Astrocyte of the hippocampus (primary cell): ENCODE measurements at places on chromosomes 2 and 18.
A peak's percentile ranks its signal among the peaks of the same experiment; 100 is the strongest.

- DNase-seq, result peak; percentile 22
Observed at GRCh38 chr18:38695559-38696280, 1130.1 kb upstream of the CELF4 start.

DNA sequence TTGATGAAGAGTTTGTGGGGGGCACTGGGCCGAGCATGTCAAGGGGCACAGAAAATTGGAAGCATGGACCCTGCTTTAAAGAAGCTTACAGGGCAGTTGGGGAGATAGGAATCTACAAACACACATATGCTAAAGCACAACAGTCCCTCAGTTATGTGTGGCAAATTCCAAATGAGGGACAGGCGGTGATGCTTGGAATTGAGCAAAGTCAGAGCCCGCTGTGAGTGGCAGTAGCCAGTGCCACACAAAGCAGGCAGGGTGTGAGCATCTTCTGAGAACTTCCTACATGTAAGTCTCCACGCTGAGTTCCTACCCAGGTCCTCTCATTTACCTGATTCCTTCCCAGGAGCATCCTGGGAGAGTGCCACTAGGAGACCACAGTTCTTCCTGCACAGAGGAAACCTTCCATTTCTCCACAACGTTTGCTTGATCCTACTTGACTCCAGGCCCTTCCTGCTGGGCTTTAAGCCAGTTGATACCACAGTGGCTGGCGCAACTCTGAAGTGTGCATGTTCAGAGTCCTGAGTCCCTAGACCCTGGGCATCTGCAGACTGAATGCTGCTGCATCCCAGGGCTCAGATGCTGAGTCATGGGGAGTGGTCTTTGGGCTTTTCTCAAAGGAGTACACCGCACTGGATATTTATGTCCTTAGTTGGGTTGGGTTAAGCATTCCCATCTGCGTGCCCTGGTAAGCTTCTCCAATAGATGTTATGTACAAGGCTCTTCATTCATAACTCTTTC, 287.3 kb upstream of the REV1 start:
- DNase-seq, result no peak

- DNase-seq, result no peak
Observed at GRCh38 chr2:134334542-134335353, 80.9 kb downstream of the MGAT5 start.

GRCh38 chr2:236819275-236820002, 249.8 kb downstream of the ACKR3 start:
- DNase-seq, result no peak

GRCh38 chr18:46660957-46661749, 4.1 kb upstream of the LOXHD1 start:
- DNase-seq, result peak; percentile 47

DNA sequence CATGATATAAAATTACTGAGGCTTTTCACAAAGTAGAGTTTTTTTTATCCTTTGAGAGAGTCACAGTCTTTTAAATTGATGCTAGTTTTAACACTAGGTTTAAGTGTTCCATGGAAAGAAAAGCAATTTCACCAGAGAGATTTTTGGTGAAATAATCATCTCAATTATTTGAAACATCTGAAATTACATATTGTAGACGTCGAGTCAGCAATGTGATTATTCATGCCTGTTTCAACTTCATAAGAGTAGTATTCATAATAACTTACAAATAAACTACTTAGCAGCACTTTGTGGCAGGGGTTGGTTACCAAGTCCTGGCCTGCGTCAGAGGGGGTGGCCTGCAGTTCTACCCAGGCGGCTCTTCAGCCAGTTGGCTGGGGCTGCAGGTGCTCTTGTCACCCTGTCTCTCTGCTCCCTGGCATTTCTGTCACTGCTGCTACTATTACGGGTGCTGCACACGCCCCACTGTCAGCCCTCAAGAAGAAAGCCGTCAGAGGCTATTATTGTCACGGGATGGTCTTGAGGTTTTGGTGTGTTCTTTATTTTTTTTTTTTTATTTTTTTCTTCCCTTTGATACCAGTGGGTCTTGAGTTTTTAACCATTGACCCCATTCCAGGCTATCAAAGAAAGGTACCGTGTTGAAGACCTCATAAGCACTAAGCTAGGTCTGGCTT, 50.4 kb downstream of the MALT1 start:
- no peak for DNase-seq

- no peak for DNase-seq
Observed at GRCh38 chr2:38419499-38419898, 42.4 kb upstream of the ATL2 start.

- DNase-seq, result no peak
Observed at GRCh38 chr2:3171564-3172264, 205.9 kb downstream of the EIPR1 start.

GRCh38 chr2:113070606-113070975, 2.8 kb downstream of the IL1F10 start:
- DNase-seq, result no peak

GRCh38 chr2:59935005-59935404, 618.4 kb downstream of the BCL11A start:
- DNase-seq, result no peak

- DNase-seq, result peak; percentile 81
Observed at GRCh38 chr2:237874585-237875161, 15.2 kb downstream of the RAMP1 start.

GRCh38 chr2:241490825-241491506, 17.4 kb downstream of the STK25 start:
- no peak for DNase-seq

DNA sequence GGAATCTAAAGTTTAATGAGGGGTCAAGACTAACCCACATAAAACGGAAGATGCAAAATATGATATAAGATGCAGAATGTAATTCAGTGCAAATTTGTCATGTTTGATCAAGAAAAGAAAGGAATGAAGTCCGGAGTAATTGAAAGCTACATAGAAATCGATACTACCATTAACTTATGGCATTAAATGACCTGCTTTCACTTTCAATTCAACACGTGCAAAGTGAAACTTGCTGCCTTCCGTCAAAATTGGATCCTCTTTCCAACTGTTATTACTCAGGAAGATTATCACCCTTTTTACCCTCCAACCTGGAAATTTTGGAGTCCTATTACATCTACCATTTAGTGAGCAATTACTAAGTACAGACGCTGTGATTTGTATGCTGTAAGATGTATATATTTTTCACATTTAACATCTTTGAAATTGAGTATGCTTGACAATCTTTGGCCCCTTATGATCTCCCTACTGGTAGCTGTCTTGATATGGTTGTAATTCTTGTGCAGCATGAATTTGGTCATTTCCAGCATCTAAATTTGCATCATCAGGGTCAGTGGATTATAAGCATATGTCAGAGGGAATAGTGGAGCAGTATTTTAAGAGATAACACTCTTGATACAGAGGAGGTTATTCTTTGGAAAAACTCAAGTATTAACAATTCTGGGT, 18.6 kb downstream of the UNC80 start:
- no peak for DNase-seq

DNA sequence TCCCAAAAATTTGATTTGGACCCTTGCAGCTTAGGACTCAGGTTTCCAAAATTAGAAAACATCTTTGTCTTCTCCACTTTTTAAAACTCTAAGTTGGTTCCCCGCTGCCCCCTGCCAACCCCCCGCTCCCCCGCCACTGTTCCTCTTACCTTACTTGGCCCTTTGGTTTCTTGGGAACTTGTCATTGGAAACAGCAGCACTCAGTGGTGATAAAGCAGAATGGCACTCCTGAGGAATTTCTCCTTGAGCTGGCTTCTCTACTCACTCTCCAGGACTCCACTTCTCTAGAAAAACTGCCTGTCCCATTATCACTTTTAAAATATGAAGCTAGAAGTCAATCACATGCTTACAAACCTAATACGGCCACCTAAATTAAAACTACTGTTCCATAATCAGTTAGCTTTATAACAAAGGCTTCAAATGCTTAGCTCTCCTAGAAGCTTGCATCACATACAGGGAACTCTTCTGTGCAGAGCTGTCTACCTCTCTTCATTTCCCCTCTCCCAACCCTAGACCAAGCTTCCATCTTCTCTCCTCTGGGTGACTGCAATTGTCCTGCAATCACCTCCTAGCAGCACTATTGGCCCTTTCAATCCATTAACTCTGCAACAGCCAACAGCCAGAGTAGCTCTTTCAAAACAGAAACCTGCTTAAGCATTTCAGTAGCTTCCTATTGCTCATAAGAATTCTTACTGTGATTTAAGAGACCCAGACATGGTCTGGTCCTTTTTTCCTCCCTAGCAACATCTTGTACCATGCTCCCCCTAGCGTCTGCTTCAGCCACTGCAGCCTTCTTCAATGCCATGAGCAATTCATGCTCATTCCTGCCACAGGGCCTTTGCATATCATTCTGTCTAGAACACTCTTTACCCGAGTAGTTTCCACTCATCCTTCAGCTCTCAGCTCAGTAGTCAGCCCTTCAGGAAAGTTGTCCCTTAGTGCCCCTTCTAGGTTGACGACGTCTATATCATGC, 15.2 kb upstream of the PLEKHM3 start:
- peak; percentile 91 for DNase-seq

- DNase-seq, result no peak
Observed at GRCh38 chr2:101574622-101575021, 99.7 kb upstream of the RFX8 start.

- DNase-seq, result peak; percentile 42
Observed at GRCh38 chr2:225122583-225123486, 80.6 kb upstream of the DOCK10 start.

- peak; percentile 19 for DNase-seq
Observed at GRCh38 chr18:38198956-38199355, 633.4 kb upstream of the CELF4 start.

GRCh38 chr2:219810895-219811294, 183.5 kb downstream of the SLC4A3 start:
- no peak for DNase-seq

DNA sequence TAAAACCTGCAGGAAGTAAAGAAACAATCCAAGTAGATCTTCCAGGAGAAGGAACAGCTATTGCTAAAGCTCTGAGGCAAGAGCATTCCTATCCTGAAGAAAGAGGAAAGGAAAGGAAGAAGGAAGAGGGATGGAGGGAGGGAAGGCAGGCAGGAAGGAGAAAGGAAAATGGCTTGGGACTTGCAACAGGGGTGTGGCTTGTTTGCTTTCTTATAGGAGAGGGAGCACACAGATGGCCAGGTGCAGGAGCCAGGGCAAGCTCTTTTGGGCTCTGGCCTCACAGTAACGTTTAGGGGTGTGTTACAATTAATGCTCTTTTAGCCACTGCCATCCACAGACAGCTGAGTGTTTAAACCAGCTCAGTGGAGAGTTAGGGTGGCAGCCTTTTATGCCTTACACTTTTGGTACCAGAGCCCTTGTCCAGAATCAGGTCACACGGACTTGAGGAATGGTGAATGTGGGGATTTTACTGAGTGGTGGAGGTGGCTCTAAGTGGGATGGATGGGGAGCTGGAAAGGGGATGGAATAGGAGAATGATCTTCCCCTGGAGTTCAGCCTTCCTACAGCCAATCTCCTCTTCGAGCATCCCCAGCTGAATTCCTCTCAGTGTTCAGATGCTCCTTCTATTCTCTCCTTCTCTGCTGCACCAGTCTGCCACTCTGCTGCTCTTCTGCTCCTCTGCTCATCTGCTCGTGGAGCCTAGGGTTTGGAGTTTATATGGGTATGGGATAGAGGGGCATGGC, 108.7 kb upstream of the SLC39A10 start:
- DNase-seq, result no peak

DNA sequence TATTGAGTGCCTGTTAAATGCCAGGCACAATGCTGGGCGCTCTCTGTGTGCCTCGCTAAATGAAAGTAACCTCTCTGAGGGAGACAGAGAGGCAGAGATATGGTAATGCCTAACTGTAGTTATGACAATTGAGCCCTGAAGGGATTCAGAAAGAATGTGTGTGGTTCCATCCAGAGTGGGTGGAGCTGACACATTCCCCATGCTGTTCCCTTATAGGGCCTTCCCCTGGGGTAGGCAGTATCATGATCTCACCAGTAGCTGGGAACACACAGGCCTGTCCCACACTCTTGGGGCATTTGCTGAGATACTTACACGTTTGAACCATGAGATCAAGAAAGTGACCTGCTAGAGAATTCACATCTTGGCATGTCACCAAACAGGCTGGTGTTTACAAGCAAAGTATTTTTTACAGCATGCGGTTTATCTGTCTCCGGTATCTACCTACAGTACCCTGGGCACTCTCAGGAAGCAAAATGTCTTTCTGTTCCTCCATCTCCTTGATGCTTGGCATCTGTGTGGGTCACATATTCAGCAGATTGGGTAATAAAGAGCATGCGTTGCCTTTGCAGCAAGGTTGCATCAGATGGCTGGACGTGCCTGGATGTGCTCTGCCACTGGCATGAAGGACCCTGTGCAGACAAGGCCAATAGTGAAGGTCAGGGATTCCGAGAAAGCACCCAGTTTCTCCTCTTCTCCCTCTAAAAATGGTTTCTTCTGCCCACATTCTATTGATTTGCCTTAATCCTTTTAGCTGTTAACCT, 9.4 kb downstream of the CTIF start:
- peak; percentile 87 for DNase-seq

DNA sequence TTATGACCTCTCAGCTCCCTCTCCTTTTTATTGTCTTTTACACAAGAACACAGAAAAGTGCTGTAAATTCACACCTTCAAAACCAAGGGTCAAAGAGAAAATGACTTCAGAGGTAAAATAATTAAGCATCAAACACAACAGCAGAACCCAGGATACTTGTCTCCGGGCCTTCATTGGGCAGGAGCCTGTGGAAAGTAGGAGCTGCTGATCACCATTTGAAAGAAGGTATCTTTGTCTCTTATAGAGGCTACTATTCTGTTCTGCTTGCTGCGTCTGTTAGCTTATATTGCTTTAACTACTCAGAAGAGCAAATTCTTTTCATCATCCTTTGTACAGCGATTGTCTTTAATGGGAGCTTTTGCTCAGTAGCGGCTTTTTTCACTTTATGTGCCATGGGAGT, 261.1 kb downstream of the PTGR3 start:
- DNase-seq, result no peak

GRCh38 chr18:29307231-29307630, 1130.3 kb upstream of the CDH2 start:
- no peak for DNase-seq

- DNase-seq, result peak; percentile 40
Observed at GRCh38 chr2:230908595-230909191, 16.3 kb downstream of the GPR55 start.

- peak; percentile 51 for DNase-seq
Observed at GRCh38 chr2:152566728-152567069, 150.6 kb downstream of the PRPF40A start.

DNA sequence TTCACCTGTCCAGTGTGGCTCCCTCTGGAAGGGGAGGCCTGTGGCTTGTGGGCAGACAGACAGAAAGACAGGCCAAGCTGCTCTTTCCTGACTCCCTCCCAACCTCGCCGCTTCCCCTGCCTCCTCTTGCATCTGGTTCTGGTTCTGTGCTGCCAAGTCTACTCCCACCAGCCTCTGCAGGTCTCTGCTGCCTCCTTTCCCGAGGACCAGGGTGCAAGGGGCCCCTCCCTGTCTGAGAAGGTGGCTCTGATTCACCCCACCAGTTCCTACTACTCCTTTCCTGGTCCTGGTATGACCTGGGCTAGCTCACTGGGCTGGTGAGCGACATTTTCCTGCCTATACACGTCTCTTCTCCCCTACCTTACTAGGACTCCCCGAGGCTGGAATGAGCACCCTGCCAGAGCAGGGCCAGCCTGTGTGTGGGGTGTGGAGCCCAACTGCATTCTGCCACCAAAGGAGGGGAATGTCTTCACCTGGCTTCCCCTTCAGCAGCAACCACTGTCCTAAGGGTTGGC, 238.5 kb downstream of the CELF4 start:
- DNase-seq, result no peak
